ENCODE measurements at places on chromosomes 2 and 18.
A peak's percentile ranks its signal among the peaks of the same experiment; 100 is the strongest.

- no peak for DNase-seq
These were observed 116.0 kb downstream of the ABCA12 start for GRCh38 chr2:215022418-215022817.

- no peak for DNase-seq
These were observed 110.2 kb downstream of the SETBP1 start for GRCh38 chr18:44790860-44791259.

DNA sequence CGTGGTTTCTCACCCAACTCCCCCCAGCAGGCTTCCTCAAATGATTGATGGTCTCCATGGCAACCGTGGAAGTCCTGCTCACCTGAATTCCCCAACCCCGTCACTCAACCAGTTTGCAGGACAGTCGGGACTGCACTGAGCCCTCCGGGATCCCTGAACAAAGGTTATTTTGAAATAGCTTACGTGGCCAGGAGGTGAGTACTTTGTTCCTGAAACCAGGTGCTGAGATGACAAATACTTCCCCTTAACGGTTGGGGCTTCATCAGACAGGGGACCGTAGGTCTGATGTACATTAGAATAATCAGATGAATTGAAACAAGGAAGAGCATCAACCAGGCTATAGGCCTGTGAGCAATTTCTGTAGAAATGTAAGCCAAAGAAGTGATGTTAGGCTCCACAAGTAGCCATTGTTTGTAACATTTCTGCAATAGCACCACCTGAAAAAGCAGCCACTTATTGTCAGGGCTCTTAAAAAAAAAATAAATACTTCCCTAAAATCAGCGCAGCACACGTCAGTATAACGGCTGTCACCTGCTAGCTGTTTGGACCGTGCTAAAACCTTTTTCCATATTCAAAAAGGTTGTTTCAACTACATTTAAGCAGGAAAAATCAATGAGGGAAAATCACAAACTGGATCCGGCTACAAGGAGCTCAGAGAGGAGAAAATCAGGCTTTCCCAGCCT is 206.4 kb upstream of the ID2 start:
- peak; percentile 31 for DNase-seq

DNA sequence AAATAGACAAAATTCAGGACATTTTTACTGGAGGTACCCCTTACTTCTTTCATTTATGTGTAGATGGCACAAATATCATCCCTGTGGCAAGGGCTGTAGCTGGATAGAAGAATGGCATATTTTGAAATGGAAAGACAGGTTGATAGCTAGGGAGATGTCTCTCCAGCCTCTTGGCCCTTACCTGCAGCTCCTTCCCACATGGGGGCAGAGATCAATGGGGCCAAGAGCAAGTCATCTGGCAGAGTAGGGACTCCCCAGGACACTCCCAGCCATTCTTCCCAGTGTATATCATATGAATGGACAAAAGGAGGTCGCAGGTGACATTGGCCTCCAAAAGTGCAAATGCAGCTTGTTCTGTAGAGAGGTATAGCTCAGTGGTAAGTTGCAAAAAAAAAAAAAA is 192.2 kb upstream of the ATP5MC3 start:
- DNase-seq, result no peak

GRCh38 chr2:218485986-218486667 is 67.2 kb downstream of the VIL1 start:
- no peak for DNase-seq

- no peak for DNase-seq
These were observed 4.2 kb upstream of the GRB14 start for GRCh38 chr2:164625378-164625971.

DNA sequence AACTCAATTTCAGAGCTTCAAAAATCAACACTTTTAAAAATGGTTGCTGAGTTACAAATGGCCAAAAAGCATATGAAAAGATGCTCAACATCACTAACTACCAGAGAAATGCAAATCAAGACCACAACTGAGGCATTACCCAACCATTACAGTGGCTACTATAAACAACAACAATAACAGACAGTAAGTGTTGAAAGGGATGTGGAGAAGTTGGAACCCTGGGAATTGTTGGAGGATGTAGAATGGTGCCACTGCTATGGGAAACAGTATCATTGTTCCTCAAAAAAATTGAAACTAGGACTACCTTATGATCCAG is 173.3 kb upstream of the SPRED2 start:
- DNase-seq, result no peak

DNA sequence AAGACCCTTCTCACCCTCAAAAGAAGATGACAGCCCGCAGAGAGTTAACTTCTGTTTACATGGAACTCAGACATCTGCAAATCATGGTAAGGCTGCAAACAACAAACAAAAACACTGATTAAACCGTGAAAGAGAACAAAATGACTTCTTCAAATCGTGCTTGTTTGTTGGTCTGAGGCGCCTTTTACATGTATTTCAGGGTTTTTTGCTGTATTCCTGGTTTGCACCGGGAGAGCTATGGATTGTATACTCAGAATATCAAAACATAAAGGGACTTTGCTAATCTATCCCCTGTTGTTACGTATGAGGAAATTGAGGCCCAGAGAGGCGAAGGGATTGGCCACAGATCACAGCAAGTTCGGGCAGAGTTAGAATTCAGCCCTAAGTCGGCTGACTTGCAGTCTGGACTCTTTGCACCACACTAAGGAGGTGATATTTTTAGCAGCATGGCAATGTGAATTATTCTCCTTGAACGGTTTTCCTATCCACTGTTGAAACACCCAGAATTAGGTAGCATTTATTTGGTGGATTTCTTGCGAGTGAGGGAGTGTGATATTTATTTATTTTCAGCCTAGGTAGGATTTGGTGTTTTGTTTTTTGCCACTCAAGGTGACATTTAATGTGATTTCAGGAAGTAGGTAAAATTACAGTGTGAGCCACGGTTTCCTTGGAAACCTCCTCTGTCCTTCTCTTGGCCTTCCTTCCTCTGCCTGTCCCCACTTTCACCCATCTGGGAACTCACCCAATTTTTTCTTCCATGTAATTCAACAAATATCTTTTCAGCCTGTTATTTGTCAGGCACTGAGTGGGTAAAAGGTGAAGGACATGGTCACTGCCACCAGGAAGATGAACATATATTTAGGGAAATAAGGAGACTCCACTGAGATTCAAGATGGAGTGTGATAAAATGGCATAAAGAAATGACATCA is 980 bp upstream of the PDE6D start:
- no peak for DNase-seq

GRCh38 chr2:74767618-74768017 is 66.3 kb upstream of the HK2 start:
- DNase-seq, result no peak

- DNase-seq, result no peak
These were observed 224.8 kb upstream of the NRXN1 start for GRCh38 chr2:51256736-51257135.

DNA sequence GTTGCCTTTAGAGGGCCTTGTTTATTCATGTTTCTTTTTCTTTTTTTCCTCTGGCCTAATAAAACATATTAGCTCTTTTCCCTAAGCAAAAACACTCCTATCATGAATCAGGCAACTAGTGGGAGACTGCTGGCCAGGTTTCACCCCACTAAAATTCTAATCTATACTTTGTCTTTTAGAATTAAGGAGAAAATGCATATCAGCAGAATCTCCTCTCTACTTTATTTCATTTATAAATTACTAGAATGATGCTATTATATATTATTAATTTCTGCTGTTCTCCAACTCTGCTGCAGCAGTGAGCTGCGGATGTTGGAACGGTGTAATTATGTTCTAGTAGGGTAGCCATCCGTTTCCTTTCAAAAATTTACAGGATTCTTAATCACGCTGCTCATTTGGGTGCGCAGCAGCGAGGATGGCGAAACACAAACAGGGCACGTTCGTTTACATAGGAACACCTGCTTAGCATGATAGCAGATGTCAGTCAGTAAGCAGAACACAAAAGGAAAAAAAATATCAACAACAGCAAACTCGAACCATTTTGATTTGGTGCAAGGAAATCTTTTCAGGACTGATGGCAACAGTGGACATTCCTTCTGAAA is 30.5 kb downstream of the ZEB2 start:
- peak; percentile 76 for DNase-seq

DNA sequence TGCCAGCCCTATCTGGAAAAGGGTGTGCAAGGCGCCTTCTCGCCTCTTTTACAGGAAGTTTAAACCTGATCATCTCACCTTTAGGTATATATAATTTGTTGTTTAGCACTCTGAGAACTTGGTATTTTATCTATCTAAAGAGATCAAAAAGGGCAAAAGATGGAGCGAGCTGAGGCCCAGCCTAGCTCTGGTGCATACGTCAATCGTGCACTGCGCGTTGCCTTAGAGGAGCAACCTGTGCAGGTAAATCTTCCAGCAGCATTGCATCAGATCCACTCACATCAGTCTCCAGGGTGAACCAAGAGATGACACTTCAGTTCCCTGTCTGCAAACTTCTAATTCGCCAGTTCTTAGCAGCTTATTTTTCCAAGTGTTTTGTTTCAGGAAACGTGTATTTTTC is 15.4 kb downstream of the BCL11A start:
- no peak for DNase-seq

DNA sequence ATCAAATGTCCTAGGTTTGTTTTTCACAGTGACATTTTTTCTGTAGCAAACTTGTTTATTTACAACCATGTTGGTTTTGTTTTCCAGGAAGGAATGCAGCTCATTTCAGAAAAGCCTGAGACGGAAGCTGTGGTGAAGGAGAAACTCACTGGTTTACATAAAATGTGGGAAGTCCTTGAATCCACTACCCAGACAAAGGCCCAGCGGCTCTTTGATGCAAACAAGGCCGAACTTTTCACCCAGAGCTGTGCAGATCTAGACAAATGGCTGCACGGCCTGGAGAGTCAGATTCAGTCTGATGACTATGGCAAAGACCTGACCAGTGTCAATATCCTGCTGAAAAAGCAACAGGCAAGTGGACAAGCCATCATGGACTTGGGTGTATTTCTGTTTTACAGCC is 79.2 kb upstream of the EML6 start:
- DNase-seq, result no peak

DNA sequence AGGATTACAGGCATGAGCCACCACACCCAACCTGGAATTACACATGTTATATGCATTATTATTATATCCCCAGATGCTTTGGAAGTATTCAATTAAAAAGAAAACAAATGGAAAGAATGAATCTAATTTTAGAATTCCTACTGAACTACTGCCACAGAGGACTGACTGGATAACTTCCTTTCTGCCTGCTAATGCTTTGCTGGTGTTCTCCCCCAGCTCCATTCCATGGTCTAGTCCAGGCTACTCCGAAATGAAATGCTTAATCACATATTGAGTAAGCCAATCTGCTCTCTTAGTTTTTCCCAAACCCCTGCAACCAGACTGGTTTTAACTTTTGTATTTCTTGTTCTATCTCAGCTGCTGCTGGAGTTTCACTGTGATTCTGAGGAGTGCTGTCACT is 519.1 kb downstream of the SOX11 start:
- DNase-seq, result no peak

DNA sequence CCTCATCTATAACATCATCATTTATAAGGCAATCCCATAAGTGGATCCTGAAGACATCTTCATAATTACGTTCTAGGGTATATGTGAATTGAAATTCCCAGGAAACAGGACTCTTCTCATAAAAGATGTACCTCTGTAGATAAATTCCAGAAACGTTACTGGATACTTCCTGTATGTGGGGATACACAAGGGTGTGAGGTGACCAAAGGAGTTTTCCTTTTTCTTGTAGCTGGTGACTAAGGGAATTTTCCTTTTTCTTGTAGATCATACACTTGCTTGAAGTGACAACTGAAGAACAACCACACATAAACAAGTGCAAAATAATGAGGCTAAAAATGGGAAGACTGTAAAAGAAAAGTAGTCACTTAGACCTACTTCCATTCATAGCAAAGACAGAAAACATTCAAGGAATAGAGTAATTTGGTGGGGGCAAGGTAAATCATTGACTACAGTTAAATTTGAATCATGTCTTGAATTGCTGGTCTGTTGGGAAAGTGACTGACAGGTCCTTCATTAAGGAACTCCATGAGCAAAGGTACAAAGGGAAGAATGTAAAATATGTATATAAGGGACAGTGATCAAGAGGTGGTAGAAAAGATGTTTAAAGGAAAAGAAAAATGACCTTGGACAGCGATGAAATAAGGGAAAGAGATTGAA is 53.2 kb upstream of the UBE2E3 start:
- no peak for DNase-seq

- DNase-seq, result peak; percentile 79
These were observed 2.9 kb downstream of the LRATD1 start for GRCh38 chr2:14635391-14635871.

DNA sequence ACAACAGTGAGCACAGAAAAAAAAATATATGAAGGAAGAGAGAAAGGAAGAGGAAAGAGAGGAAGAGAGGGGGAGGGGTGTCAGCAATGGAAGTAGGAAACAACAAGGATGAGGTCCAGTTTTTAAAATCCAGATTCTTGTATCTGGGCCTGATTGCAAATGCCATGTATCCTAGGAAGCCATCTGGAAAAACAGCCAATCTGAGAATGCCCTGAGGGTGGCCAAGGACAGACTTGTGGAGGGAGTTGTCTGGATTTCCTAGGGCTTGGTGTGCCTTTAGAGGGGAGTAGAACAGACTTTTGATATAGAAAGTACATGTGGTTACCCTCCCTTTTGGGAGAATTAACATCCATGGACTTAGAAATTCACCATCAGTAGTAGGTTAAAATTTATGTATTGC is 47.1 kb downstream of the PRKCE start:
- no peak for DNase-seq

DNA sequence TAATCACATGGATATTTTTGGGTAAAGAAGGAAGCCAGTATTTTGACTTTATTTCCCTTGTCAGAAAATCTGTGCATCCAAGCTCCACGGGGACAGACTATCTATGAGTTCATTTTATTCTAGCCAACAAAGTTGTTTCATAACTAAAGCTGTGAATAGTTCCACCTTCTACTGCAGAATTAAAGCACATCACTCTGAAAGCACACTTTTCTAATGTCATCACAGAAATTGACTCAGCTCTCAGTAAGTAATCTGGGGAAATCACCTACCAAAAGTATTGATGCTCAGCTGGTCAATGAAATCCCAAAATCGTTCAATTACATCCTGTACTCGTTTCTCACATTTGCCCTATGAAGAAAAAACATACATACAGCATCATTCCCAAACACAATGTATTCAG is 19.1 kb downstream of the IAH1 start:
- DNase-seq, result no peak

DNA sequence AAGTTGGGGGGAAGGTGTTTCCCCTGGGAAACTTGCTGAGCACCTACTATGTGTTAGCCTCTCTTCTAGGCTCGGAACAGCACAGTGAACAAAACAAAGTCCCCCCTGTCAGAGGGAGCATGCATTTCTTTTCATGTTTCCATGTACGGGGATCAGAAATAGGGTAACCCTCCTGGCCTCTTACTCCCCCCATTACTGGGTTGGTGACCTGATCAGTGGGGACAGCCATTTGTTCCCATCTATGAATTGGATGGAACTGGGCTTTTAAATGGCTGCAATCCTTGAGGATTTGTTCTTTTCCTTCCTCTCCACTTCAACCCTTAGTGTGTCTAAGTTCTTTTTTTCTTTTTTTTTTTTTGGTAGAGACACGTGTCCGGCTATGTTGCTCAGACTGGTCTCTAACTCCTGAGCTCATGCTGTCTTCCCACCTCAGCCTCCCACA is 13.7 kb downstream of the NCL start:
- no peak for DNase-seq

Data from NCI-H774 (cell line).